ENCODE measurements at places on chromosomes 2 and 18. TPM values are rescaled to one million over a fixed set of nuclear protein-coding genes. Genes with fewer than 3 reads are reported as not detected.

CCDC68 gene
- total RNA-seq = 0.58 TPM

TMEM178A gene
- 5.7 TPM for total RNA-seq

CLEC4F gene
- 0.09 TPM for total RNA-seq

MEP1B gene
- 0.18 TPM for total RNA-seq

IL18R1 gene
- total RNA-seq = 0.98 TPM

MAPK4 gene
- total RNA-seq = 4.7 TPM

REG3A gene
- not detected for total RNA-seq

DSG4 gene
- not detected for total RNA-seq

GREB1 gene
- 7.2 TPM for total RNA-seq

COL6A3 gene
- total RNA-seq = 370 TPM

DAW1 gene
- not detected for total RNA-seq

TDRD15 gene
- total RNA-seq = not detected

CYP26B1 gene
- total RNA-seq = 11.7 TPM

SEPTIN10 gene
- total RNA-seq = 66.7 TPM

PFN4 gene
- 1.8 TPM for total RNA-seq

RAD51AP2 gene
- under 0.01 TPM for total RNA-seq

AFF3 gene
- 7.2 TPM for total RNA-seq

PUM2 gene
- total RNA-seq = 40.5 TPM

C2orf80 gene
- total RNA-seq = not detected

IL36B gene
- not detected for total RNA-seq

TMEM17 gene
- 1.3 TPM for total RNA-seq

ANKRD62 gene
- total RNA-seq = not detected

ABCG8 gene
- not detected for total RNA-seq

C18orf54 gene
- 4.4 TPM for total RNA-seq

MAP3K20 gene
- total RNA-seq = 77.3 TPM

AKAIN1 gene
- 0.18 TPM for total RNA-seq

UPP2 gene
- total RNA-seq = not detected

TUBA4B gene
- 0.04 TPM for total RNA-seq

EIF5B gene
- total RNA-seq = 19.8 TPM

ZAP70 gene
- total RNA-seq = 3.2 TPM

OBSL1 gene
- 120 TPM for total RNA-seq

NR4A2 gene
- 1.0 TPM for total RNA-seq

ZNF396 gene
- total RNA-seq = 1.3 TPM

SLC38A11 gene
- 0.35 TPM for total RNA-seq

ANKRD44 gene
- total RNA-seq = 26.3 TPM

FIGN gene
- total RNA-seq = 0.53 TPM

ATP8B1 gene
- total RNA-seq = 5.2 TPM

CRYBA2 gene
- total RNA-seq = not detected

SLC30A3 gene
- 0.18 TPM for total RNA-seq

LIMS3 gene
- total RNA-seq = 2.1 TPM

CARF gene
- total RNA-seq = 11.1 TPM

SCYGR4 gene
- not detected for total RNA-seq

GPR45 gene
- not detected for total RNA-seq

GCKR gene
- not detected for total RNA-seq

ALLC gene
- total RNA-seq = 0.09 TPM

Measured in muscle of leg (tissue), 16 donors.